Anterior cingulate cortex (tissue), 58 donors: ENCODE measurements at places on chromosomes 1 and 21.

GRCh38 chr21:37783016-37783415 lies 133.2 kb downstream of the KCNJ6 start:
- no peak for DNase-seq

DNA sequence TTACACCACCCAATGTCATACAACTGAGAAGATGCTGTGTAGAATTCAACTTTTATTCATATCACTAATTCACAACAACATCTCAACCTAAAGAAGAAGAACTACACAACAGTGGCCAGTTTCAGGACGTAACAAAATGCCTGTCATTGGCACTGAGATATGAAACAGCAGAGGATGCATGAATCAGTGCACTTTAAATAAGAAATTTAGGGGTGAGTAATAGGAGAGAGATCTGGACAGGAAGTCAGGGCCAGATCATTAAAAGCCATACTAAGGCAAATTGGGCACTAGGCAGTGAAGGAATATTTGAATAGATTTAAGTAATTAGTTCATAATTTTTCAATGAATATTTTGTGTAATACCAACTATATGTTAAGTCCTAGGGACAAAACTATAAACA lies 510.5 kb downstream of the PLPP3 start:
- no peak for DNase-seq

DNA sequence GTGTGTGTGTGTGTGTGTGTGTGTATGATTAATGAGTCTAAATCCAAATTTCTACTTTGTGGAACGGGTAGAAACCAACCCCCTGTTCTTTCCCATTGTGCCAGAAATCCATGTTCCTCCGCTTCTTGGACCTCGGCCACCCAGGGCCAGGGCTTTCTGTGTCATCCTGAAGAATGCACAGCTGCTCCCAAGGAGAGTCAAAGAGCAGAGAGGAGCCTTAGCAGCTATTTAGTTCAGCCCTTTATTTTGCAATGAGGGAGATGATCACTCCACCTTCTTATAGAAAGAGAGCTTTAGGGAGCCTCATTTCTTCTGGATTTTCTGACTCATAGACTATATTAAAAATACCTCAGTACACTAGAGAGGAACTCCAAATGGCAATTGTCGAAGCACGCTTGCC lies 489.3 kb upstream of the VAMP3 start:
- DNase-seq: no peak

DNA sequence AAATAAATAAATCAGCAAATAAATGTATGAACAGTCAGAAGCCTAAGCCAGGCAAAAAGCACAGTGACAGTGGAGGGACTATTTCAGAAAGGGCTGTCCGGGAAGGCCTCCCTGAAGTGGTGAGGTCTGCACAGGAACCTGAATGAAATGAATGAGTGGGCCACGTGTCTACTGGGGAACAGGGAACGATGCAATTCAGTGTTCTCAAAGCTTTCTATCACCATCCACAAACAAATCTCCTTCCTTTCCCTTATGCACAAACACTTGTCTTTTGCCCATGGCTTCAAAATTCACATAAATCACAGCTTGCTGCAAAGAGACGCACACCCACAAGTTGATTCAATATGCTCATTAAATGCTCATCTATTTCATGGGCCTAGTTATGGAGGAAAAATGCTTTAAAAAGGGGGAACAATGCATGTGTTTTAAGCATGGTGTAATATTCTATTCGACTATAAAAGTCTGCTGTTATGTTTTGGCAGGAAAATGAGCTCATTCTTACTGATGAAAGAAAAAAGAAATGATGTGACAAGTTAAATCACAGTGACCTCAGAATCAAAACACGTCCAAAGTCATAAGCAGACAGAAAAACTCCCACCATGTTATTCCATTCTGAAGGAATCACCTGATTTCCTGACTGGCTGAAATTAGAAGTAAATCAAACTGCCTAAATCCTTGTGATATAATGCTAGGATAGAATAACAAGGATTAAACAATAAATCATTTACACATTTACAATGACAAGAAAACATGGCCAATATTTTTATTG lies 21.6 kb downstream of the URB1 start:
- DNase-seq: no peak

DNA sequence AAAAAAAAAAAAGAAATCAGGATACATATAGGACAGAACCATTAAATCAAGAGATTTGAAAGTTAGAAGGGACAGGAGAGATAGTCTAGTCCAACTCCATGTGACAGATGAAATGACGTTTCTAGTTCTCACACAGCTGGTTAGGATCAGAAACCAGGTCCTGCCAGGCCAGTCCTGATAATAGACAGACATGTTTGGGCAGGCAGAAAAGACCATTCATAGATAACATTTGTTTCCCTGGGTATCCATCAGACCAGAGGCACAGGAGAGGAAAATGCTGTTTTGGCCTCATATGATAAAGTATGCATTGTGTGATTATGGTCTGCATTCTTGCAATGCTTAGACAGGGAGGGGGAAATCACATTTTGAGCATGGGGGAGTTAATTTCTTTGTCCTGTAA lies 29.3 kb downstream of the ZBTB8B start:
- no peak for DNase-seq

DNA sequence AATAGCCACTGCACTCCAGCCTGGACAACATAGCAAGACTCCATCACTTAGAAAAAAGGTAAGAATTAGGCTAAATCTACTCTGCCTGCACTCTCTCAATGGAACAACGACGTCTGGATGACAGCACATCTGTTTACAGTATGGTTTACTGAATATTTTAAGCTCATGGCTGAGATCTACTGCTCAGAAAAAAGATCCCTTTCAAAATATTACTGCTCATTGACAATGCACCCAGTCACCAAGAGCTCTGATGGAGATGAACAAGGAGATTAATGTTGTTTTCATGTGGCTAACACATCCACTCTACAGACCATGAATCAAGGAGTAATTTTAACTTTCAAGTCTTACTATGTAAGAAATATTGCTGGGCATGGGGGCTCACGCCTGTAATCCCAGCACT lies 58.0 kb downstream of the SLC27A3 start:
- DNase-seq: no peak

DNA sequence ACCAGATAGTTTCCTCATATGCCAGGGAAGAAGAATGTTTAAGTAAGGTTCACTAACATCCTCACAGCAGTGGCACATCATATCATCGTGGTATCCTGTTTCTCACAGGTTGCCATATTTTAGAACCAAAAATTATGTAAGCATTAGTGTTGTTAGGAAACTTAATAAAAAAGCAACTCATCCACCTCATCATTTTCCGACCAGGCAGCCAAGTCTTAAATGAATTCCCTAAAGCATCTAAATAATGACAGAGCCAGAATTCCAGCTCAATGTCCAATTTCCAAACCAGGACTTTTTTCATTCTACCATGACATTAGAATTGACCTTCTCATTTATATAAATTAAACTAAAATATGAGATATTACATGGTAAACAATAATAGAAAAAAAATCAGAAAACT lies 272.7 kb downstream of the NTNG1 start:
- no peak for DNase-seq

DNA sequence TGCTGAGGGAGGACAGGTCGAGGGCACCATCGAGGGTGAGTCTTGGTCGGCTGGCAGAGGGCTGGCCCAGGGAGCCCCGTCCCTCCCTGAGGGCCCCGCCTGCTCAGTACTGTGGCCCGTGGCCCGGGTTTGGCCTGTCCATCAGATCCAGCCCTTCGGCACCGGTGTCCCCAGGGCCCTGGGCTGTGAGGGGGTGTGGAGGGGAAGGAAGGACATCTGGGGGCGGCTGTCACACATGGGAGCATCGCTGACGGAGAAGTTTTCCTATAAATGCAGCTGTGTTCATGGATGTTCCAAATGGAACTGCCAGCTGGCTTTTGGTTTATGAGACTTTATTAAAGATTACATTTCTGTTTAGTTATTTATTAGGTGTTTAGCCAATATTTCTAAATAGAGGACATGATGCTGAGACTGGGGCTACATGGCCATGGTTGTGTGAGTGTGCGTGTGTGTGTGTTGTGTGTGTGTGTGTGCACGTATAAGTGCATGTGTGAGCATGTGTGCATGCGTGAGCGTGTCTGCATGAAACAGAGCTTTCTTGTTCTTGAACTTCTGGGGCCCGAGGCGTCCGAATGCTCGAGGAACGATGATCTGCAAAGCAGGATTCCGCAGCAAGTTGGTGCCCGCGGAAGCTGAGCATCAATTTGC lies 54.3 kb downstream of the SLX9 start:
- no peak for DNase-seq

DNA sequence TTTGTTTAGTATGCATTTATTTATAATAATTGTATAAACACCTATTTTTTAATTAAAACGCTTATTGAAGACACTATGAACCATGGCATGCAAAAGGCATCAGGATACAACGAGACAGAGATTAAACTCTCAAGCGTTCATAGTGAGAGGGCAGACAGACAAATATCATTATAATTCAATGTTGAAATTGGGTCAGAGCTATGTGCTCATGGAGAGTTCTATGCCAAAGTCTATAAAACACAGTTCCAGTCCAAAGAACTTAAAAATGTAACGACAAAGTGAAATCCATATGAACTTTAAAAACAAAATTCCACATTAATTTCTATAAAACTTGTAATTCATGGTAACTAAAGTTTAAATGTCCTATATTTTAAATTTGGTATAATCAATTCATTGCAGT lies 724.0 kb downstream of the LTN1 start:
- DNase-seq: no peak
